ENCODE measurements at places on chromosomes 16 and 17. TPM values are rescaled to one million over a fixed set of nuclear protein-coding genes. Genes with fewer than 3 reads are reported as not detected.

DNA sequence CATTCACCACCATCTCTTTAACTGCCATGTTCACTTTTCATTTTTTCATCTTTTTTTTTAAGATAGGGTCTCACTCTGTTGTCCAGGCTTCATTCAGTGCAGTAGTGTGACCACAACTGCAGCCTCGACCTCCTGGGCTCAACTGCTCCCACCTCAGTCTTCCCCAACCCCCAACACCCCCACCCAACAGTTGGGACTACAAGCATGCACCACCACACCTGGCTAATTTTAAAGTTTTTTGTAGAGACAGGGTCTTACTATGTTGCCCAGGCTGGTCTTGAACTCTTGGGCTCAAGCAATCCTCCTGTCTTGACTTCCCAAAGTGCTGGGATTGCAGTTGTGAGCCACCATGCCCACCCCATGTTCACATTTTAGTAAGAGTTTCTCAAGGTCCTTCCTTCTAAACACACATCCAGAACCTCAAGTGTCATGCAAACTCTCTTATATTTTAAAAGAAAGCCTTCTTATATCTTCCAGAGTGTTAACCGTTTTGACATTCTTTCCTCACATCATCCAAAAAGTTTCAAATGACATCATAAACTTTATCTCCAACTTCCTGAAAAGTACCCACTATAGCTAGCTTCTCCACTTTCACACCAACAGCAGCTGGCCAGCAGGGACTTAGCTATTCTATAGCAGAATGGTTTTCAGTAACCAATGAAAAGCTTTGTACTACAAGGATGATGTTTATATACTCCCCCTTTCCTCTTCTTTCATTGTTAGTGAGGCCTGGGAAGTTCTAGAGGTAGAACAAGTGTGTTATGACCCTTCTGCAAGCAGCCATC, 49.3 kb downstream of the TRAF4 start:
- no peak for DNase-seq

Gene KRT33B
- not detected for total RNA-seq

DNA sequence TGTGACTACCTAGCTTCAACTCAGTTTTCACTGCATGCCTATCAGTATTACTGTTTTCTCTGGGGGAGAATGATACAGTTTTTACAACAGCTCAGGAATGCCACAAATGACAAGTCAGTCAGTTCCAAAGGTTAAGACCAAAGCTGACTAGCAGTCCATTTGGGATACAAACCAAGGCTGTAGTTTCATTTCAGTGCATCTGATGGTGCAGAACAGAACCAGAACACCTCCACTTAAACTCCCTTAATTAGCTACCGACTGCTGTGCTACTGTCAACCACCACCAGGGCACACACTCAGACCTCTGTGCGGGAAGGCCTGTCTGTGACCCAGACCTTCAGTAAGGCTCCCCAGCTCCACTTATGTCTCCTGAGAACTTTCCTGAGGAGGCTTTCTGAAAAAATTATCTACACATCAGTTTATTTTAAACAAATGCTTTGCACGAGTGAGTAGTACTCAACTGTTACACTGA, 20.4 kb downstream of the NFE2L1 start:
- DNase-seq: no peak

DNA sequence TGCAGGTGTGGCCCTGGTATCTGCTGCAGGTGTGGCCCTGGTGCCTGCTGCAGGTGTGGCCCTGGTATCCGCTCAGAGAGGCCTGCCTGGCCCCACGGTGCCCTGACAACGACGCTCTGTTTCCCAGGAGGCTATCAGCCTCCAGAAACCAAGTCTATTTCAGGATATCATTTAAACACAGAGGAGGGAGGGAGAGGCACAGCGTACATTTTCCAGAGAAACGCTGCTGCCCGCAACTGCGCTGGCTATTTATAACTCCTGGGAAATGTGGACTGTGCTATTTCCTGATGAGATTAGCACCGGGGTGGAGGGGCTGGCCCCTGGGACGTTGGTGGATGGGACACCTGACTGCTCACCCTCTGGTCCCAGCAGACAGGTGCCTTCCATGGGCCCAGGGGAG, 22.5 kb downstream of the TIMM22 start:
- DNase-seq: no peak

DNA sequence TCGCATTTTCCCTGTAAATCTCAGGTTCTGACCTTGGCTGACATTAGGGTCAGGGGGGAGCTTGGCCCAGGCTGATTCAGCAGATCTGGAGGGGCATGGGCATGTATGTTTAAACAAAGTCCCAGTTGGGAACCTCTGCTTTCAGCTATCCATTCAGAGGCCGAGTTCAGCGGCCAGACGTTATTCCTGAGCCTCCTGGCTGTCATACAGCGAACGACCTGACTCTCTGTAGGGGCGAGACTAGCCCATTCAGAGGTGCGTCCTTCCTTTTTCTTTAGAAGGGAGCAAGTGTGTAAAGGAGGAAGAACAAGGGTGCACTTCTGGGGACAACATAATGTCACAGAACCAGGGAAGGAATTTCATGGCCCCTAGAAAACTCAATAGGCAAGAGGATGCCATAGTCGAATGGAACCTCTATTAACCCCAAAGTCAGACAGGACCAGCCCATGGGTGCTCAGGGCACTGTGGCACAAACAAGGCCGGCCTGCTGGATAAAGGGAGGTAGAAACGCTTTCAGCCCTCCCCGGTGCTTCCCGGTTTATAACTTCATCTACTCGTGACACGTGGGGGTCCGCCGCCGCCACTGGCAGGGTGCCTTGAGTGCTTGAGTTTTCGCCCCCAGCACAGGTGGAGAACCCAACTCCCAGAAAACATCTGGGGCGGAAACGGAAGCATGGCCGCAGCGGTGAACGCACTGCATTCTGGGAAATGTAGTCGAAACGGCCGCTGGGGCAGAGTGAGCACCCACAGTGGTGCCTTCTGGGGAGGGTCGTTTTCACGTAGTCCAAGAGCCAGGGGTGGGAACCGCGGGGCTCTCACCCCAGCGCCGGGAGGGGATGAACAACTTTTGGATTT, 33.2 kb upstream of the PLCG2 start:
- DNase-seq: no peak

Gene NLK
- 31.2 TPM for total RNA-seq
